ENCODE measurements at places on chromosomes 1 and 21.

GRCh38 chr21:42111470-42111743, 40.3 kb downstream of the UMODL1 start:
- DNase-seq = no peak

- no peak for DNase-seq
Observed at GRCh38 chr1:214216779-214217178, 64.2 kb upstream of the SMYD2 start.

DNA sequence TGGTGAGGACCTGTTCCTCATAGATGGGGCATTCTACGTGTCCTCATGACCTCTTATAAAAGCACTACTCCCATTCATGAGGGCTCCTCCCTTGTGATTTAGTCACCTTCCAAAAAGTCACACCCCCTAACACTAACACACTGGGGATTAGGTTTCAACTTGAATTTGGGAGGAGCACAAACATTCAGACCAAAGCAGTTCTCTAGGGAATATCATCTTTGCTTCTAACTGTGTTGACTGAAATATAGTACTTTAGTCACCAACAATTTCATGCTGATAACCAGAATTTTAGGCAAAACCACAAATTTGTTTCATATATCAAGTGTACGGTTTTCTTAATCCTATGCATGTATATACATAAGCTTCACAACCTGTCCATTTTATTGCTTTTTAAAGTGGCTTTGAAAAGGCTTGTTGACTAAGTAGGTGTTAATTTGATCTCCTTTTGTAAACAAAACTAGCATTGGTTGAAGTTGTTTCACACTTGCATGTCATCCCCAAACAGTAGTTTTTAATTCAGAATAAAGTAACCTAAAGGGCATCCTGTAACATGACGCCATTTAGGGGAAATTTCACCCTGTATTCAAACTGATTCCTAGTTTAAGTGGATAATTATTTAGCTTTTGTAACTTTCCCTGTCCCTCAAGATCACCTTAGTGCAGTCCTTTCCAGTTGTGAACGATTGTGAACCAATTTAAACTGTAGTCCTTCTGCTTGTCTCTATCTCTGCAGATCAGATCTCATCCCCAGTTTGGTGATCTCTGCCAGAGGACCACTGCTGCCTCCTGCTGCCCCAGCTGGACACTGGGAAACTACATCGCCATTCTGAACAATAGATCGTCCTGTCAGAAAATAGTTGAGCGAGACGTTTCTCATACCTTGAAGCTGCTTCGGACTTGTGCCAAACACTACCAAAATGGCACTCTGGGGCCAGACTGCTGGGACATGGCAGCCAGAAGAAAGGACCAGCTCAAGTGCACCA, 141.1 kb downstream of the TLR5 start:
- no peak for DNase-seq

DNA sequence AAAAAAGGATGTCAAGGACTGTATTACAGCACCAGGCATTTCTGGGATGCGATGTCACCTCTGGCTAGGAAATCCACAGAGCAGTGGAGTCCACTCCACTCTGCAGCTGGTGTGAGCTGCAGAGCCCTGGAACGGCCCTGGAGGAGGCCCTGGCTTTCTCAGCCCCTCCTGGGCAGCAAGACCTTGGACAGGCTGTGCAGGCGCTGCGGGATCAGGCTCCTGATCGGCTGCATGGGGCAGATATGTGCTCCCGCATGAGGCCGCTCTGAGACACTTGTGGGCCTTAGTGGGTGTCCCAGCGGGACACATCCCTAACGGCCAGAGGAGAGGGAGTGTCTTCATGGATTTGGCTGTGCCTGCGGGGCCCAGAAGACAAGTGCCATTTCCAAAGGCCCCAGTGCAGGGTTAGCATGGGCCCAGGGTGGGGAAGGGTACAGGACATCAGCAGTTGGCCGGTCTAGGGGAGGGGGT, 6.2 kb downstream of the DNMT3L start:
- no peak for DNase-seq

DNA sequence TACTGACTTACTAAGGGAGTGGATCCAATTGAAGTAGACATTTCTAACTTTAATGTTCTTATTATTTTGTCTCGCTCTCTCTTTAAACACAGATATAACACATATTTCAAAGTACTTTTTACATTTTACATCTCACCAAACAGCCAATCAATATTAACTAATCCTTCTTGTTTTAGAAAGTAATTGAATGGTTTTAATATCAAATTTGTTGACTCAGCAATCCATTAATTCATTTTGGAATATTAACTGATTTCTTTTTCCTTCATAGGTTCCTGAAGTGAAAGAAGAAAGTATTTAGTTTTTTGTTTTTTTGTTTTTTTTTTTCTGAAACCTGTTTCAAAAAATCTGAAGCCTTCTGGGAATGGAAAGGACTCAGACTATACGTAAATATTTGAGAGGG, 62.3 kb upstream of the DPYD start:
- DNase-seq = no peak

DNA sequence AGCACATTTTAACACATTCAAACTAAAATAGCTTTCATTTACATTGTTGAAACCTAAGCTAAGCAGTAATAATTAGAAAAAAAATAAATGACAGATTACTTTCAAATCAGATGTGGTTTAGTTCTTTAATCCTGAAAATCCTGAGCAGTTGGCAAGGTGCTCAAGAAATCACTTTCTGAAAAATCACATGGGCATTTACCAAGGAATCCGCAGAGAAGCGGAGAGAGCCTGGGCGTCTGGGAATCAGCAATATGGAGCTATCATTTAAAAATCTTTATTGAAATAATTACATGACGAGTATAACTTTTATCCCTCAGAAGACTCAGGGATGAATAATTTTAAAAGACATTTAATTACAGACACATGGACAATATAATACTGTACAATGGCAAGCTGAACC, 30.2 kb downstream of the GRIK1 start:
- no peak for DNase-seq

- DNase-seq = no peak
Observed at GRCh38 chr1:96095849-96096612, 625.6 kb upstream of the PTBP2 start.

DNA sequence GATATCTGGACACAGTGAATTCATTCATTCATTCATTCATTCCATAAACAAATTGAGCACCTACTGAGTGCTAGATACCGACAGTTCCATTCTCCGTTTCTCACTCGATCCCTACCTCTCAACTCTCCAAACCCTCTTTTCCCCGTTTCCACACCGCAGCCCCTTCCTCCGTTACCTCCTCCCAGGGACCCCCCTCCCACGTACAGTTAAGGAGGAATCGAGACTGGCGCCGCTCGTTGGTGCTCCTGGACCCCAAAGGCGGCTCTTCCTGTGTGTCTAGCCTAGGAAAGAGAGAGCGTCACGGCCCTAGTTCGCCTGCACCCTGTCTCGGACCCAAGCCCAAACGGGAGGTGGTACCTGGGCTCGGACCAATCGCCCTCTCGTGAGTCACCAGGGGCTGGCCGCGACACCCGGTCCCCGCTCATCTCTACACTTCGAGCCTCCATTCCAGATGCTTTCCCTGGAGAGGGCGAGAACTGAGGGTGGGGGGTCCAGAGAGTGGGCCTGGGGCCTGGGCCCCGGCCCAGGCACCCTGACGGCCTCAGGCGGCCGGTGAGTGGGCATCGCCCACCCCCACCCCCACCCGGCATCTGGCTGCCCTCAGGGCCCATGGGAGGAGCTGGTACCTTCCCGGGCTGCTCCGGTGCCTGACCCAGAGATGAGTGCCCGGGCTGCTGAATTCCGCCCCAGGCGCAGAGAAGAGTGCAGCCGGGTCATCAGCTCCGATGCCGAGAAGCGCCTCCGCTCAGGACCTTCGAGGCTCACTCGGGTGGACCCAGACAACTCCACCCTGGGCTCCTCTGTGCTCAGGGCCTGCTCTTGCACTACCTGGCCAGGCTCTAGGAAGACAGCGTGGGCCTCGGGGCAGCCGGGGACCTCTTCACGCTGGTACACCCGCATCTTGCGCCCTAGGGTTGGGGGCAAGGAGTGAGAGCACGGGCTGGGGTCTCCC, 4.9 kb downstream of the ARHGEF19 start:
- DNase-seq = no peak

- peak; percentile 32 for DNase-seq
Observed at GRCh38 chr1:246971090-246971721, 36.7 kb downstream of the ZNF695 start.

GRCh38 chr1:79726321-79726720, 719.8 kb upstream of the ADGRL4 start:
- no peak for DNase-seq

DNA sequence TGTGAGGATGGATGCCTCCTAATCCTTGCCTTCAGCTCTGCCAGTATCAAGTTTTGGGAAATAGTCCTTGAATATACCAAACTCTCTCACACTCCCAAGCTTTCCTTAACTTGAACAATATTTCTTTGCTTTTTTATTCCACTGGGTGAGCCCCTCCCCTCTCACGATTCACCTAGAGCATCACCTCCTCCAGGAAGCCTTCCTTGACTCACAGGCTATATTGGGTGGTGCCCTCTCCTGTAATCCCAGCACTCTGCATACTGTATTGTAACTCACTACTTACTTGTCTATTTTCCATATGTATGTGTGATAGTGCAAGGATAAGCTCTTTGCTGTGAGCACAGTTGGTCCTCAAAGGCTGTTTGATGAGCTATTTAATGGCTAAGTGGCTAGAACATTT, 114.7 kb downstream of the PLXNA2 start:
- no peak for DNase-seq

- DNase-seq = no peak
Observed at GRCh38 chr1:22323141-22323845, 128.4 kb upstream of the ZBTB40 start.

GRCh38 chr1:171716616-171717015, 25.2 kb downstream of the VAMP4 start:
- no peak for DNase-seq

- no peak for DNase-seq
Observed at GRCh38 chr21:45055861-45056260, 18.5 kb upstream of the ADARB1 start.

- DNase-seq = no peak
Observed at GRCh38 chr1:10185759-10186158, 24.6 kb upstream of the KIF1B start.

GRCh38 chr1:32503153-32503552, 36.1 kb upstream of the ZBTB8A start:
- DNase-seq = no peak

DNA sequence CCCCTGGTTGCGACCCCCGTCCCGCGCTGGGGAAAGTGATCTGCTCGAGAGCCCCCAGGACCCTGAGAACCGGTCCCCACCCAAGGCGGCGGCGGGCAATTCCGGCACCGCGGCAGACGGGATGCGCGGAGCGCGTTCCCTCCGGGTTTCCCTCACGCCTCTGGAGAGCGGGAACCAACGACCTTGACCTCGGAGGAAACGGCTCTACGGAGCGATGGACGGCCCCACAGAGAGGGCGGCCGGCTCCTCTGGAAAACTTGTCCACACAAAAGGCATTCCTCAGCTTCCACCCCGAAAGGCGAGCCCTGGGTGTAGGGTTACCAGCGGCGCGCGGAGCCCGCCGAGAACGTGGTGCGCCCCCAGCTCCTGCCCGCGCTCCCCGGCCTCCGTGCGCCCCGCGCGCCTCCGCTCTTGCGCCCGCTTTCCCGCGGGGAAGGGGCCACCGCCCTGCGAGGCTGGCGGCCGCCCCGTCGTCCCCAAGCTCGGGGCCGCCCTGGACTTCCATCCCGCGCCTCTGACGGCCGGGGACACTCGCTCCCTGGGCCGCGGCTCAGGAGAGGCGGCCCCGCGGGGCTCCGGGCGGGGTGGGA, 391 bp upstream of the KIAA1614 start:
- no peak for DNase-seq

- no peak for DNase-seq
Observed at GRCh38 chr1:7869136-7869920, 16.5 kb upstream of the UTS2 start.

- no peak for DNase-seq
Observed at GRCh38 chr1:179786815-179787685, 44.0 kb downstream of the FAM163A start.

- no peak for DNase-seq
Observed at GRCh38 chr1:6651909-6652308, 27.2 kb downstream of the THAP3 start.

- peak; percentile 16 for DNase-seq
Observed at GRCh38 chr1:33001282-33001681, 35.4 kb downstream of the AK2 start.

DNA sequence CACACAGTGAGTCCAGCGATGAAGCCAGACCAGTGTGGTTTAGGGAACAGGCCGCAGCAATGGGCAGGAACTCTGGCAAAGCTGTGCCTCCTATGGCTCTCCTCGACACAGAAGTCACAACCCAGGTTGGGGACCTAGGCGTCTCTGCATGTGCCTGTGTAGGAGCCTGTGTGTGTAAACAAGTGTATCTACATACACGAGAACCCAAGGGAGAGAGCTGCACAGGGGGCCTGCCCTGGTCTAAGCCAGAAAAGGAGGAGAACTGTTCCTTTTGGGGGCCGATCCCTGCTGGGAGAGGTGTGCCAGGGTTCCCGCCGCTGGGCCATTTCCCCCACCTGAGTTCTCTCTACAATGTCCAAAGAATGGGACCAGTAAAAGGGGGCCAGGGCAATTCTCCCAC, 56.0 kb downstream of the CD247 start:
- DNase-seq = no peak

DNA sequence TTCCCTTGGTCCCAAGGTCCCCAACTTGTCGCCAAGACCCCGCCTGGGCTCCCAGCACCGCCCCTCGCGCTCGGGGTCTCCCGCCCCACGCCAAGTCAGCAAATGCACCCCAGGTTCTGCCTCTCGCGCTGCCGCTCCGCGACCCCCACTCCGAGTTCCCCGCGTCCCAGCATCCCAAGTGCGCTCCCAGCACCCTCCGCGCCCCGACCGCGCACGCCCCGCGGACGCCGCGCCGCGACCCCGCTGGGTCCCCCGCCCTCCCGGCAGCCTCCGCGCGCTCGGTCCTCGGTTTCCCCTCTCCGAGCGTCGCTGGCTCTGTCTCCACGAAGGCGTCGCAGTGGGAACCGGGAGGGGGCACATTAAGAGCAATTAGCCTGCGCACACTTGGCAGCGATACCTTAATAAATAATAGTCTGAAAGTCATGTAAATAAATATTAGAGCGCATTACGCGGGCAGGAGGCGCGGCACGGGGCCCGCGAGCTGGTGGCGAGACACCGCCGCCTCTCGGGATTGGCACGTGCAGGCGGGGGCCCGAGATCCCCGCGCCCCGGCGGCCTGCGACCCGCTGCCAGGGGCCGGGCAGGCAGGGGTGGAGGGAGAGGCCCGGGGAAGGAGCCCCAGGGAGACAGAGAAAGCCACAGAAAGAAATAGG, 75.9 kb downstream of the VWA5B1 start:
- no peak for DNase-seq

DNA sequence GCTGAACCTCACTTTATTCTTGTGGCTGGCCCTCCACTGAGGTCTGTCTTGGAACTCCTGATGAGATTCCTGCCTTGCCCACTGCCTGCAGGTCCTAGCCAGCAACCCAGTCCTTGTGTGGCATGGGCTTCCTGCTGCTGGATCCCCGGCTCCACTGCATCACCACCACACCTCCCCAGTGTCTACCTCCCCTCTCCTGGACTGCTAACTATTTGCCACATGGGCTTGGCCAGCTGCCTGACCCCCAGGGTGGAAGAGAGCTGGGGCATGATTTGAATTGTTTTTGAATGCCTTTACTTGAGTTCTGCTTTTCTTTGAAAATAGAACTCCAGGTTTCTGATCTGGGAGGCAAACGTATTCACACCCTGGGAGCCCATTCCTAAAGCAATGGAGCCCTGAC, 41.2 kb downstream of the SPAG17 start:
- DNase-seq = no peak

GRCh38 chr1:25193229-25193628, 39.1 kb downstream of the SYF2 start:
- no peak for DNase-seq
